SHP77 (cell line): ENCODE measurements at places on chromosomes 6 and 20.

DNA sequence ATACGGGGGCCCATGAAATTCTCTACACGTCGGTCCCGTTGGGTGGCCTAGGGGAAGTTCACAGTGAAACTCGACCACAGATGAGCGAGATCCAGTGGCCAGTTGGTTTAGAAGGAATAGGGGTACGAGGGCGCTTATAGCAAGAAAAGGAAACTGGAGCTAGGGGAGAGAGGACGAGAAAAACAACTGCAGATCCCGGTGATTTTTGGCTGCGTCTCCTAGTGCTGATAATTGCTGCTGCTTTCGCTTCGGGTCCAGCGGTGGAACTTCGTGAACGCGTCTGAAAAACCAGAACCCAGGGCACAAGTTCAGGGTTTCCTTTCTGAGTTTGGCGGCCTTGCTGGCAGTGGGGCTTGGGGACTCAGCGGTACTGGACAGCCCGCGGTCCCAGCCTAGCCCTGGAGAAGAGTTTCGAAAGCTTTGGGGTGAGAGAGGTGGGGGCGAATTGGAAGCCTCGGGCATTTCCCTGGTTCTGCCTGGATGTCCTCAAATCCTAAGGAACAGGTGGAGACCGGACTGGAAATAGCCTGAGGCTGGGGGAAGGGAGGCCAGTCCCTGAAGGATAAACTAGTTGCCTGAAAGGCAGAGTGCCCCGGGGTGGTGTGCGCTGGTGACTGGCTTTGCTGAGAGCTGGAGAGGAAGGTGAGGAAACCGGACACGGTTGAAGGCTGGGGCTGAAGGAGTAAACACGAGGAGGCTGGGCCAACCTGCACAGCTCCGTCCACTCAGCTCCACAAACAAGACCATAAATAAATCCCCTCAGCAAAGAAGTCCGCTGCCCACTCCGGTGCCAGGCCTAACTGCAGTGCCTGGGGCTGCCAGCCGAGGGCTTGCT lies 793 bp downstream of the GMPR start:
- peak; percentile 7 for DNase-seq

DNA sequence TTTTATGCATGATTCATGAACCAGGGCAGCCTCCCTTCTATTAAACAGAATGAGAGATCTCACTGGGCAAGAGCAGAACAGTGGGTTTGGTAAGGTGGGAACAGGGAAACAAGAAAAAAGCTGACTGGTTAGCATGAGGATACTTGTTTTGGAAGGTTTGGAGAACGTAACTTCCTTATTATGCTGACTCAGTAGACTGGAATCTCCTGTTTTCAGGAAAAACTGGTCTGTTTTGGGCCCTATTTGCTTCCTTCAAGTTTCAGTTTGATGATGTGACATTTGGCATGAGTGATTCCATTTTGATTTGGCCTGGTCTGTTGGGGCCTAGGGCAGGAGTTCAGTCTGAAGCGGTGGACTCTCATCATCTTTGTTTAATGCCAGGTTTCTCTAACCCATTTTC lies 172.0 kb downstream of the MYLK4 start:
- no peak for DNase-seq

DNA sequence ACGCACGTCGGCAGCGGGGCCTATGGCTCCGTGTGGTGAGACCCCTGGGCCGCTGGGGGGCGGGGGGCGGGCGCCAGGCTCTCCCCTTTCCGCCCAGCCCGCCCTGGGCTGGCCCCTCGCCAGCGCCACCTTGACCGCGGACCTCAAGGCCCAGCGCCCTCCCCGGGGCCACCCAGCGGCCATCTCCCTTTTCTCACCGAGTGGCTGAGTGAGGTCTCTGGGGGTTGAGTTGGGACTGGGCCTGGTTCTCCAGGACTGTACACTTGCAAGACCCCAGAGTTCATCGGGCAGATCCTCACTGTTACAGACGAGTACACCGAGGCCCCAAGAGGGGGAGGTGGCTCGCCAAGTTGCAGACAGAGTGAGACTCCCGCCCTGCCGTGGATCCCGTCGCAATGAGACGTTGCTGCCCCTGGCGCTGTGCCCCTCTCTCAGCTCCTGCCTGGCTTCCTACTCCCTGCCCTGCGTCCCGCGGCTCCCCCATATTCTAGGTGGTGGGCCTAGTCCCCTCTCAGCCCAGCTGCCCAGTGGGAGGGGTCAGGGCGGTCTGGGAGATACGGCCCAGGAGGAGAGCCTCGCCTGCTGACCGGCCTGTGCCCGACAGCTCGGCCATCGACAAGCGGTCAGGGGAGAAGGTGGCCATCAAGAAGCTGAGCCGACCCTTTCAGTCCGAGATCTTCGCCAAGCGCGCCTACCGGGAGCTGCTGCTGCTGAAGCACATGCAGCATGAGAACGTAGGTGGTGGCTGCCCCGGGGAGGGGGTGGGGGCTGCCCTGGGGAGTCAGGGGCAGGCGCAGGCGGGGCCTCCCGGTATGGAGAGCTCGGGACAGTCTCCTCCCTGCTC lies 576 bp downstream of the MAPK13 start:
- peak; percentile 48 for DNase-seq

GRCh38 chr6:78867370-78868040 lies at the start of gene IRAK1BP1:
TSS of gene IRAK1BP1 (plus strand) at chr6:78867551. CDS start at chr6:78867577, 26 bp downstream.
- peak; percentile 86 for DNase-seq

- no peak for DNase-seq
Observed at GRCh38 chr20:43358811-43359210, 98.9 kb upstream of the SRSF6 start.

DNA sequence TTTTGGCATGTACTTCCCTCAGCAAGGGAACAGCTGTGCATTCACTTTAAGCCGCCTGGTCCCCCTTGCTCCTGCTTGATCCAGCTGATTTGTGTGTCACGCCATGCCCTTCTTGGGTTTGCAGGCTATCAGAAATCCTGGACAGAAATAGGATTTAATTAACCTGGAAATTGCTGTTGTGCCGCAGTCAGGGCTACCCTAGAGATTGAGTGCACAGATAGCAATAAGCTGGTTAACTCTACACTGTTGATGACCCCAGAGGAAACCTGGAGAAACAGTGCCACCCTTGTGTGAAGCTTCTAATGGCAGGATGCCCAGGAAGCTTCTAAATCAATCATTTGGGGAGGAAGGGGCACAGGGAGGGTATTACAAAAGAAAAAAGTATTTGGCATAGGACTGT lies 199.0 kb downstream of the JARID2 start:
- peak; percentile 29 for DNase-seq

- no peak for DNase-seq
Observed at GRCh38 chr6:167294241-167294640, 3.1 kb downstream of the UNC93A start.

DNA sequence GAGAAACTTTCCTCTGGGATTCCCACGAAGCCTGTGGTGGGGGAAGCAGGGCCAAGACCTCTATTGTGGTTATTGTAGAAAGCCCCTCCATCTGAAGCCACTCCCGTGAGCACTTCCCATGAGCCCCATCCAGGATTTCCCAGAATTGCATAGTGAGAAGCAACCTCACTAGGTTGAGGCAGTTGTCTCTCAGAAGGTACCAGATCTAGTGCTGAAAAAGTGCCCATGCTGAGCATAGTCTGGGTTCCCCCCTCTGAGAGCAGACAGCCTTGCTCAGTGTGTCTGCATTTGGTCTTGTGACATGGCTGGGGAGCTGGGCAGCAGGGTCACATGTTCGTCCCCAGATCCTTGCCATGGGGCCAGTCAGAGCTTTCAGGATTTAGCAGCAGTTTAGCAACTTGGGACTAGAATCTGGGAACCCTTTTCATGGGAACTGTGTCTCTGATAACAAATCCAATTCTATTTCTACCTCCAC lies 38.6 kb downstream of the SLC9A8 start:
- DNase-seq, result no peak

GRCh38 chr6:43805699-43806042 lies 35.7 kb downstream of the VEGFA start:
- no peak for DNase-seq

DNA sequence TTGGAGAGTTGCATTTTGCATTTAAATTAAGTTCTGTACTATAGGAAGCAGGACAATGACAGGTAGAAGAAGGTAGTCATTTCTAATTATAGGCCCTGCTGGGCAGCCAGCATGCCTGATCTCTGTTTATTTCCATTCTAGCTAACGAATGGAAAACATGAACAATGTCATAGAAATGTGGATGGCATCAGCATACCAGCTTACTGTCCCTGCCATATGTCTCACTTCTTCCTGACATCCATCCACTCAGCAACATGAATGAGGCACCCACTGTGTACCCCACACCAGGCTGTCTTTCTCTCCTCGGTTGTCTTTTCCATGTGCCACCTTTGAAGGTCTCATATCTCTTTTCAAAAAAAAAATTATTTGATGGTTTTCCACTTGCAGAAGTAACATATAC lies 11.1 kb downstream of the ADTRP start:
- no peak for DNase-seq

GRCh38 chr20:8853805-8854338 lies 215.0 kb upstream of the PLCB4 start:
- peak; percentile 46 for DNase-seq

DNA sequence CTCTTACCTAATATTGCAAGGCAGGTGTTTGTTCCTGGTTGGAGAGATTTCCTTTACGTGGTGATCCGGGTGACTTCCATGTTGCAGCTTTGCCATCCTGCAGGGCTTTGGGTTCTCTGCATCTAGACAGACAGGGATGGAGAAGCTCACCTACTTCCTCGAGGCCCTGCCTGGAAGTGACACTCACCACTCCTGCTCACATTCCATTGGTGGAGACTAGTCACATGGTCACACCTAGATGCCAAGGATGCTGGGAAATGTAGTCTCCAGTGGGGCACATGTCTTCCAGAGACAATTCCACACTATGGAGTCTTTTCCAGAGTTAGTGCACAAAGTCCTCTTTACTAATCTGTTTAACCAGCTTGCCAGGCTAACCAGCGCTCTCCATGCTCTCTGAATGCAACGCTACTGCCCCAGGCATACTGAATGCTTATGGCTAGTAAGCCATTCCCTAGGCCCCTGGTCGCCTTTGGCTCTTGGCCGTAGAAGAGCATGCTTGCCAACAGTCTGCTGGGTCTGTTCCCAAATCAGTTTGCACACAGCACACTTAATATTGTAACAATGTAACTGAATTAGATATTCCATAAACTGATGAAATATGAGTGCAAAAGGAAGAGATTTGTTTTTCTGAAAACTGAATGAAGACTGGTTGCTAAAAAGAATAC lies 6.7 kb upstream of the KCNK15 start:
- DNase-seq, result peak; percentile 51

DNA sequence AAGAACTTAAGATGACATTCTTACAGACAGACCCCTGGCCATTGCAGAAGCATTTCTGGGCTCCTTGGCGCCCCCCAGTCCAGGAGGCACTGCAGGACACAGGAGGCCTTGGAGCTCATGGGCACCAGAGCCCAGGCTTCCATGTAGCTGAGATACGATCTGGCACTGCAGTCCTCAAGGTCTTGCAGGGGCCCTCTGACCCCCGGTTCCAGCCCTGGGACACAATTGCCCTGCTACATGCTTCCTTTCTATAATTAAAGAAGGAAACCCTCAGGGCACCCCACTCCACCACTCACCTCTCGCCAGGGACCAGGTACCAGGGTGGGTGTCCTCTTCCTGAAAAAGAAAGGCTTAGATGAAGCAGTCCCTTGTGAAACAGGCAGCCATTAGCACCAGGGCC lies 33.6 kb downstream of the WFDC3 start:
- no peak for DNase-seq

GRCh38 chr6:18498408-18498807 lies 111.3 kb downstream of the RNF144B start:
- DNase-seq, result no peak

GRCh38 chr6:44655412-44656342 lies 268.2 kb downstream of the CDC5L start:
- peak; percentile 29 for DNase-seq

DNA sequence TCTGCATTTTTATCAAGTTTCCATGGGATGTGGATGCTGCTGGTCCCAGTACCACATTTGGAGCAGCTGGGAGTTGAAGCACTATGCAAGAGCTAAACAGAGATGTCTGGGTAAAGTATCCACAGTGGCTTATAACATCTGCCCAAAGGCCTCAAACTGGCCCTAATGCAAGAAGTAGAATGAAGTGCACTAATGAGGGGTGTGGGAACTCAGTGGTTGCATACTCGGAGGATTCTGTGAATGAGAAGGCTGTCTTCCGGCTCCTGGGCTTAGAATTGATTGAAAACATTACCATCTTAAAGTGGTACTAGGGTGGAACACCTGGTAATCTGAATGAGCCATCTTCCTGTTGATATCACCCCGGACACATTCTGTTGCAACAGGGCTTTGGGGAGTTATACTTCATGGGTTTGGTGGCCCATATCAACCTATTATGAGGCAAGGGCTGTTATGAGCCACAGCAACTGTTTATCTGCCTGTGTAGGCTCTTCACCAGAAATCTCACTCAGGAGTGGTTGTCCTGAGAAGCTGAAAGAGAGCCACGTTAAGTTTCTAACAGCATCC lies 54.7 kb upstream of the SNRPB2 start:
- no peak for DNase-seq

DNA sequence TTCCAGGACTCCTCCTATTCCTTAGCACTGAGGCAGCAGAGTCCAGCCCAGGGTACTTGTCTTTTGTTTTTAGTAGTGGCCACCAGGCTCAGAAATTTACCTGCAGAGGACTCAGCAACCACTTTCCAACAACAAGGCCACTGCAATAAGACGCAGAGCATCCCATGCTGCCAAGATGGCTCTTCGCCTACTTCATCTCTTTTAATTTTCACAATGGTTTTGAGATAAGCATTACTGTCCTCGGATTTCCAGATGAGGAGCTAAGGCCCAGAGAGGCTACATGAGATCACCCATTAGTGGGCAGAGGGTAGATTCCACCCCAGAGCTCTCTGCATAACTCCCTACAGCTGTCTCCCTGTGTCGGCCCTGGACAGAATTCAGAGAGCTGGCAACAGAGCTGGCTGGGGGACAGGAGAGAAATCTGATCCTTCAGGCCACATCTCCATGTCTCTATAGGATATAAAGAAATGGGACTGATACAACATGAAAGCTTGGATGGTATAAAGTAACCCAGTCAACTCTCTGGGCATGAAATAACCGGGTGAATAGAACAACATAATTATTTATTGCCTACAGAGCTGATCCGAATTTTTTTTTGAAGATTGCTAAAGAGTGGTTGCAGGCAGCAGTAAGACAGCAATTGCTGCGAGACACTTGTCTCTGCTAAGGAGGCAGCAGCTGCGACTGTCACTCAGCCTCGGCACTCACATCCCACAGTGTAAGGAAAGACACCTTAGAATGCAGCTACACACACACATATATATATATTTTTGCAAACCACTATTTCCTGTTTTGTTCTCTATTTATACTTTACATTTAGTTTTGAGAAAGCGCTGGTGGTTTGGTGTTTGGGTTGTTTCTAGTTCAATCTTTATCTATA lies 37.2 kb downstream of the SCML4 start:
- no peak for DNase-seq

GRCh38 chr6:13139119-13139518 lies 189.2 kb downstream of the TBC1D7 start:
- no peak for DNase-seq

DNA sequence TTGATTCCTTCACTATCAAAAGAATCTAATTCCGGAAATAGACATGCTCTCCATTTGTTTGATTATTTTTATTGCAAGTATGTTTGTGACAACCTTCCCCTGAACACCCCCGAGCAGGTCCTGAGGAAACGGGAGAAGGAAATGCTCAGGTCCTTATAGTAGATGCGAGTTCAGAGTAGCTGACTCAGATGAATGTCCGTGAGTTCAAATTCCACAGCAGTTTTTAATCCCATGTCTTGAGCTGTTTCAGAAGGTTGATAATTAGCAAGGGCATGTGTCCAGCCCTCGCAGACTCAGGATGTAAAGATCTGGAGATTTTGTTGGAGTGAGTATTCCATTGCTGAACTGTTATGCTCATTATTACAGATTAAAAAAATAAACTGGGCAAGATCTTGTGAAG lies 169.3 kb downstream of the BCAS1 start:
- DNase-seq, result no peak

- DNase-seq, result no peak
Observed at GRCh38 chr6:165298875-165299274, 10.5 kb downstream of the C6orf118 start.
